ENCODE measurements at places on chromosomes 5 and 9.

DNA sequence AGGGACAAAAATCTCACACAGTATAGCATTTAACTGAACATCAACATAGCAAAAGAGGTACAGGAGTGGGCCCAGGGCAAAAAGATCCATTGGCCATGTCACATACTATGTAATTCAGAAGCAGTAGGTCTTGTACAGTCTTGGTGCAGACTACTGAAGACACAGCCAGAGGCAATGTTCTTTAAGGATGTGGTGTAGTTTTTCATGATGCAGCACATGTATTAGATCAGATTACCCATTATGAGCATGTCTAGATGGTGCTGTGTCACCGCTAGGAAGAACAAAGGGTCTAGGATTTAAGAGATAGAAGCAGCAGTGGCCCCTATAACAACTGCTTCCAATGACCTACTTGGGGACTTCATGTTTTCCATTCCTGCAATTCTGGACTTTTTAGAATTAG lies 610.4 kb upstream of the MEF2C start:
- no peak for DNase-seq

GRCh38 chr5:173303878-173304590 lies 24.2 kb downstream of the STC2 start:
- no peak for DNase-seq

DNA sequence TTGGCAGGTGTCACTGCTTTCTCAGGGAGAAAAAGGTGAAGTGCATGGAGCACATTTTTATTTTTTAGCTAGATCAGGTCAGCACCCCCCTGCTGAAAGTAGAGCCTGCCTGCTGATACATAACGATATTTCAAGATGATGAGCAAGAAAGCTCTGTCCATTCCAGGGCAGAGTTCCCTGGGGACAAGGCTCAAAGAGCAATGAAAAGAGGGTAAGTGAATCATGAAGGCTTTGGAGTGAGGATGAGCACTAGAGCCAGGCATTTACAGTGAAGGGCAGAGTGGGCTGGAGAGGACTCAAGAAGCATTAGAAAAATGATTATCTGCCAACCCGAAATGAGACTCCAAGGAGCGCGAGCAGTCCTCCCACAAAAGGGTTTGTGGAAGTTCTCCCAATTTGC lies 345.7 kb downstream of the TLE4 start:
- no peak for DNase-seq

- DNase-seq = no peak
Measured at GRCh38 chr5:174692381-174692780, 32.0 kb upstream of the MSX2 start.

DNA sequence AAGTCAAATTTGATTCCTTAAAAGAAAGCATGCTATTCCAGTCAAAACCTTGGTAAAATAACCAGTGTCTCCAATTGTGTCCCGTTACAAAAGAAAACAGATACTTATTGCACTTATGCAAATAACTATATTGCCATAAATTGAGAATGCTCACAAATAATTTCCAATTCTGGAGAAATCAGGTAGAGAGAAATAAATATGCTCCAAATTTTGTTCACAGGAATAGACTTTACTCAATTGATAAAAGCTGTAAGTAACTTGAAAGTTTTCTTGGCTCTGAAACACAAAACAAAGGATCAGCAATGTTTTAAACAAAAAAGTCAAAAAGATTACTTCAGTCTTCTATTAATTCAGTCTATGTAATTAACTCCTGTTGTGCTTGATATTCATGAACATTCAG lies 7.8 kb upstream of the DTWD2 start:
- no peak for DNase-seq

- no peak for DNase-seq
Measured at GRCh38 chr5:172800088-172800551, 29.1 kb upstream of the DUSP1 start.

DNA sequence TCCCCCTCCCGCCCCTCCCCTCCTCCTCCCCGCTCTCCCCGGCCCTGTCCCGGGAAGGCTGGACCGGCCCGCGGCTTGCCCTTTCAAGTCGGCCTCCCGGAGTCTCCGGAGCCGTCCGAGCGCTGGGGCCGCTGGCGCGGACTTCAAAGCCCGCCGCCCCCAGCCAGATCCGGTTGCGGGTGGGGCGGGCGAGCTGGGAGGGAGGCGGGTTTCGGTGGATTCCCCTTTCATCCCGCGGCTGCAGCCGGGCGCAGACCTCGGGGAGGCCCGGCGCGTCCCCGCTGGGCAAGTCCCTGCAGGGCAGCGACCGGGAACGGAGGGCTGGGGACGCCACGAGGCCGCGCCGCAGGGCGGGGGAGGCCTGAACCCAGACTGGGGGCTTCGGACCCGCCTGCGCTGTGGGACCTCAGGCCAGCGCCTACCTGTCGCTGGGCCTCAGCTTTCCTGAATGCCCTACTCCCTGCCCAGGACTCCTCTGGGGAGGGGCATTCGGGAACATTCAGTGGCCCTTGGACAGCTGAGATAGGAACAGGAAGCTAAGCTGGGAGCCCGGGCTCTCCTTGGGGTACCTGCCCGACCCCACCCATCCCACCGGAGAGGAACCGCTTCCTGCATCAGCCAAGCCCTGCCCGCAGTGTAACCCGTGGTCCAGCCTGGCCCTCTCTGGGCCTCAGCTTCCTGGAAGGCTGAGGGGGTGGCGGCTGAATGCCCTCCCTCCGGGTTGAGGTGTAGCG lies 23.4 kb downstream of the C9orf50 start:
- DNase-seq = no peak

- peak; percentile 77 for DNase-seq
Measured at GRCh38 chr5:76818844-76819831, at the start of gene F2RL1. Gene F2RL1, plus strand, starts transcription at chr5:76819030. Its CDS starts 153 bp downstream, at chr5:76819183.

GRCh38 chr5:131148835-131149234 lies 16.2 kb downstream of the HINT1 start:
- no peak for DNase-seq

- DNase-seq = no peak
Measured at GRCh38 chr9:120642129-120642770, 62.3 kb upstream of the CDK5RAP2 start.

GRCh38 chr5:164593982-164594381 lies 1088.6 kb downstream of the MAT2B start:
- DNase-seq = no peak

GRCh38 chr9:135961811-135962695 lies 880 bp upstream of the UBAC1 start:
- no peak for DNase-seq

DNA sequence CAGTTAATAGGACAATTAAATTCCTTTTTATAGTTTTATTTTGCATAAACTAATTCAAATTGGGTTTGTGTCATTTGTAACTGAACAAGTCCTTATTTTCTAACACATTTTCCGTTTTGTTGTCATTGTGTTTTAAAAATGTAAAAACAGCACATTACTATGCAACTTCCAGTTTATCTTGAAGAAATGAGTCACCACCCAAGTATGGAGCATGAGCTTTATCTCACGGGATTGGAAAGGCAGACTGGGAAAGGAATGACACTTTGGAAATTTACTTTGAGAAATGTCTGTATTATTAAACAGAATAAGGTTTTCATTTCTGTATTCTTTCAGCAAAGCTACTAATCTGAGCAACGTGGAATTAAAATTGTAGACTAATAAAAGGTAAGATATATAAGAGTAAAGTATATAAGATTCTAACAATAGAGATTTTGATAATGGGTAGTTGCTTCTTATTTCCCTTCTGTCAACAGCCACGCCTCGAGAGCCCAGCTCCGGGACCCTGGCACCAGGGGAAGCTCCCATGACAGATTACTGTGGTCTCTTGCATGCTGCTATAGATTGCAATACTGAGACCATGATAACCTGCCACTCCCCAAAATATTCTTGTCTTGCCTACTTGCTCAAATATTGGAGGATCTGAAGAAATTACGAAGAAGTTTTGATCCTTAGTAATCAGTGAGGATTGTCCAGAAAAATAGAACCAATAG lies 433.1 kb downstream of the CHSY3 start:
- no peak for DNase-seq

- peak; percentile 7 for DNase-seq
Measured at GRCh38 chr5:165630261-165630778, 2124.9 kb downstream of the MAT2B start.

GRCh38 chr9:137458194-137459151 lies 661 bp downstream of the NSMF start:
- no peak for DNase-seq

GRCh38 chr9:1151691-1152090 lies 101.5 kb downstream of the DMRT2 start:
- DNase-seq = no peak

- no peak for DNase-seq
Measured at GRCh38 chr9:88533951-88534455, 975 bp upstream of the NXNL2 start.

- no peak for DNase-seq
Measured at GRCh38 chr5:87113861-87114260, 153.8 kb upstream of the RASA1 start.

DNA sequence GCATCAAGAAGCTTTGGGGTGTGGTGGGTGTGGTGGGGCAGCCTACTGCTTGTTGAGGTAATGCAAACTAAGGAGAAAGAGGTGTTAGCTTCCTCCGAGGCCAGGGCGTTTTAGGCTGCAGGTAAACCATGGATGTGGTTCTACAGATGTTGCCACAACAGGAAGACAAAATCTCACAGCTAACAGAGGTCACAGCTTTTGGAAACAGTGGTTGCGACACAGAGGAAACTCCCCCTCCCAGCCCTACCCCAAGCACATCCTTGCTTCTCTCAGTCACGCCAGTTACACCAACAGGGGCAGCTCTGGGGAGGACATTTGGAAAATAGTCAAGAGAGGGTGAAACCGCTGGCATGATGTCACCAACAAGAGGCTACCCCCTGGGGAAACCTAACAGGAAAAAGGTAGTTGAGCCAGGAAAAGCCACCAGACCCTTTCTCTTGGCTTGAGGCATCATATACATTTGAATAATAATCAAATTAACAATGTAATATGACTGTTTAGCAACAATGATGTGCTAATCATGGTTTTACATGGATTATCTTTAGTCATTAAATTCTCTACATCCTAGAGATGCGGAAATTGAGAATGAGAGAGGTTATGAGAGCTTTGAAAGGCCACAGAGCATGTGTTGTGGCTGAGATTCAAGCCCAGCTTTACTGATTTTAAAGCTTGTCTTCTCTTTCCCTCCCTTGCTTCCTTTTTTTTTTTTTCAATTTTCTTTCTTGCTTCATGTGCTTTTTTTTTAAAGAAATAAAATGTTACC lies 82.2 kb upstream of the IL12B start:
- no peak for DNase-seq

DNA sequence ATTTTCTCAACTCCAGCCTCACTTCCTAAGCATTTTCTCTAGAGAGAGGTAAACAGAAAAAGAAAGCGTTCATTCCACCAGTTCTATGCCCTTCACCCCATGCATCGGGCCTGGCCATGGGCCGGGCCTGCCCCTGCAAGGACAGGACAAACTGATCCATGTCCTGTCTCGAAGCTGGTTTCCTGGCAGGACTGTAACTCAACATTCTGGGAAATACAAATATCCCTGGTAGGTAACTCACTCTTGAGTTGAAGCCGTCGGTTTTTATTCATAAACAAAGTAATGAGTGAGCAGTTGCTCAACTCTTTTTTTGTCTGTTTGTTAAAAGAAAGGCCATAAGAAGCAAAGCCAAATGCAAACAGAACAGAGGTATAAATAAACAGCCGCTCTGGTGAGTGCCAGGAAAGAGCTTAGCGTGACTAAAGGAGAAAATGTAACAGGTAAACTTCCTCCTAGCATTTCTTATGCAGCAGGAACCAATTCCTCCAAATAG lies 64.4 kb upstream of the DNAH5 start:
- DNase-seq = peak; percentile 57

DNA sequence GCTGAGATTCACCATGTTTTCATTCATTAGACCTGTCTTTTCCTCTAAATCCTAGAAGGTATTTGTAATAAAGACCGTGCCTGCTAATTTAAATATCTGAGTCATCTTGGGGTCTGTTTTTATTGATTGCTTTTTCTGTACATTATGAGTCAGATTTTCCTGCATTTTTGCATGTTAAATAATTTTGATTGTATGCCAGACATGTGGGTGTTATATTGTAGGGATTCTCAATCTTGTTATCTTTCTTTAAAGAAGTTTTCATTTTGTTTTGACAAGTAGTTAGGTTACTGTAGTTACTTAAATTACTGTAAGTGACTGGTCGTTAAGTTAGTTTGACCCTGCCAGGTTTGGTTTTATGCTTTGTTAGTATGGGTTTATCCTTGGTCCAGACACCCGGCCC lies 35.1 kb downstream of the EXOSC2 start:
- DNase-seq = no peak

DNA sequence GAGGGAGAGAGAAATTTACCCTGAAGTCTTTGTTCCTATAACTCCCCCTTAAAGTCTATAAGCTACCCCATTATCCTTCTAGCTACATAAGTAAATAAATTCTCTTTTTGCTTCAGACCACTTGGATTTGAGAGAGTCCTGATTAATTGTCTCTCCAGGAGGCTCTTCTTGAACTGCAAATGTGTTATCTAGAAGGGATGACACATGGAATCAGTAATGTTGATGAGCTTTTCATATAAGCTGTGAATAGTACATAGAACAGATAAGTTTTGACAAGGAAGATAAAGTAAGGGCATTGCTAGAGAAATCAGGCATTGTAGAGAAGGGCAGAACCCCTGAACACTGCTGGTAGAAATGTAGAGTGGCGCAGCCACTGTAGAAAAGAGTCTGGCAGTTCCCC lies 42.5 kb upstream of the GNPDA1 start:
- no peak for DNase-seq

- DNase-seq = no peak
Measured at GRCh38 chr5:179747811-179748210, 15.2 kb downstream of the MAML1 start.

All from NCI-H2029 treated with DMSO at 0.1 percent for 48 hours (cell line).